ENCODE measurements at places on chromosomes 3 and 15.
A peak's percentile ranks its signal among the peaks of the same experiment; 100 is the strongest.

DNA sequence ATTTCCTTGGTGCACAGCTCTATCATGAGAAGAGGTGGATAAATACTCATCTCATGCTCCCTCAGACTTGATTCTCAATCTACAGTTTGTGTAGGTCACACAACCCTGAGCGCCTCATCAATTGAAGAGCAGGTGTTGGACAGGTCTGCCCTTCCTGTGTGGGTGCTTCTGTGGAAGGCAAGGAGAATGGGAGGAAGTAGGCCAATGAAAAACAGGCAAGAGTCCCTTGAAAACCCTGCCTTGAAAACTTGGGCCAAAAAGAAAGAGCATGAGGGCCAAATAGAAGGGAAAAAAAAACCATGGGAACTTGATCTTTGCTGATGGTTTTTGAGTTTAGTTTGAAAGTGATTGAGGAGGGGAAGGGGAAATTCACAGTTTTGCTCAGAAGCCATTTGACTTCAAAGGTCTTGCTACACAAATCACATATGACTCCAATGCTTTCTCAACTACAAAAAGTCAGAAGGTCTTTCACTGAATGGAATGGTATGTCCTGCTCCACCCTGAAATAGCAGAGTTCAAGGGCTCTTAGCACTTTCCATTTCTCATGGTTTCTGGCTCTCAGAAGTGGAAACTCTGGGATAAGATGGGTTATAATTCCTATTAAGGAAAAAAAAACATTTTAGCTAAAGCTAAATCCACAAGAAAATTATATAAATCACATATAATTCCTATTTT lies 37.2 kb upstream of the TM4SF1 start:
- DNase-seq = no peak

DNA sequence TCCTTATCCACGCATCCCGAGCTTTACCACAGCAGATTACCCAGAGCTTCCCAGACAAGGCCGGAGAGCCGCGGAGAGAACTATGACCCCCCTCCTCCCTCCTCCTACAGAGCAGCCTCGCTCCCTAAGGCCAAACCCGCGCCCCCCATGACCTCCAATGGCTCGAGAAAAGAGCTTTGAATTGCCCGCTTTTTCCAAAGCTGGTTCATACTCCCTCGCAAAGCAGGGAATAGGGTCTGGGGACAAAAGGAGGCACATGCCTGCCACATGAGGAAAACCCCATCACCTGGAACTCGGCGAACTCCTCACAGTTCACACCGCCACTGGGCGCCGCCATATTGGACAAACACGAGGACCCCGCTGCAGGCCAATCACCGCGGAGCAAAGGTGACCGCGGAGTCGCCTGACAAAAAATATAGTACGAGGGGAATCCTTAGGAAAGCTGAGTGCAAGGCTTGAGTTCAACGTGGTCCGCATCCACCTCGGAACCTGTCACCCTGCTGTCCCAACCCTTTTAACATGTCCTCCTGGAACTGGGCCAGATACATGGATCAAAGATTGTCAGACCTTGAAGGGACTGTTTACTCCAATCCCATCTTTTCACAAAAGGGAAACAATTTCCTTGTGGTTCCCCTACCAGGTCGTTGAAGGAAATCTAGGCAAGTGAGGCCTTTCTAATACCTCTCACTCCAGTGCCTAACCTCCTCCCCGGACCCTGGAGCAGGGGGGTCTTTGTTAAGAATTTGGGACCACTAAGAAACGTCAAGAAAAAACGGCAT lies at the start of gene MIX23:
Gene MIX23, minus strand, starts transcription at position 344 of the 779 bp plus-strand sequence. Its CDS starts 7 bp downstream, at position 337.
- peak; percentile 56 for DNase-seq

DNA sequence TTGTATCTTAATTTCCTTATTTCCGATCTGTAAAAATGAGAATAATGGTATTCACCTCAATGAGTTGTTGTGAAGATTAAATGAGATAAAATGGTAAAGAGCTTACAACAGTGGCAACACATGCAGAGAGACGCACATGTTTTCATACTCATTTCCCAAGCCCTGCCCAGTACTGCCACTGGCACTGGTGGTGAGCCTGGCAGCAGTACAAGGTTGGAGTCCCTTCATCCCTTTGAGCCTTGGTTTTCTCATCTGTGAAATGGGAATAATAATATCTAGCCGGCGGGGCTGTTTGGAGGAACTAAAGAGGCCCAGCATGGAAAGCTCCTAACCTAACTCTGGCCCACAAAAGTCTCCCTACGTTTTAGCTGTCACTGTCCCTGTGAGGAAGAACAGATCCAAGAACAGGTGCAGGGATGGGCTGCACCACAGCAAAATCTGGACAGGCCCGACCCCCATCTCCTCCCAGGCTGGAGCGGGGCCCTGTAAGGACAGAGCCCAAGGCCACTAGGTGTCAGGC lies 866 bp upstream of the CD276 start:
- no peak for DNase-seq

GRCh38 chr15:38238311-38238710 lies 14.3 kb upstream of the SPRED1 start:
- DNase-seq = no peak

DNA sequence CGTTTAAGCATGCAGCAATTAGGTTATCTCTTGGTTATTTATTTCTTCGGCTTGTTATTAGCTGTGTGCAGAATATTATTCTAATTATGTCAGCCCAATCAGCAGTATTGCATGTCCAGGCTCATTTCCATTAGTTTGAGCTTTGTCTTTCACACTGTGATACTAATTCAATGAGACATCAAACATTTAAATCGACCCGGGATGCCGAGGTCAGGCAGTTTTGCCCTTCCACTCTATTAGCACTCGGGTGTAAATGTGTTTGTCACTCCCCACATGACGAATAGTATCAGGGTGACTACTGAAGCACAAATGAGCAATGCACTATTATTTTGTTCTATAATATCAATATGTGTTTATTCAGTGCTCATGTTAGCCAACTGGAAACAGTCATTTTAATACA lies 170.9 kb downstream of the ANXA2 start:
- no peak for DNase-seq

GRCh38 chr15:31306426-31307269 lies 20.0 kb upstream of the KLF13 start:
- no peak for DNase-seq

- DNase-seq = no peak
Measured at GRCh38 chr3:65339192-65339740, 651.5 kb upstream of the ADAMTS9 start.

DNA sequence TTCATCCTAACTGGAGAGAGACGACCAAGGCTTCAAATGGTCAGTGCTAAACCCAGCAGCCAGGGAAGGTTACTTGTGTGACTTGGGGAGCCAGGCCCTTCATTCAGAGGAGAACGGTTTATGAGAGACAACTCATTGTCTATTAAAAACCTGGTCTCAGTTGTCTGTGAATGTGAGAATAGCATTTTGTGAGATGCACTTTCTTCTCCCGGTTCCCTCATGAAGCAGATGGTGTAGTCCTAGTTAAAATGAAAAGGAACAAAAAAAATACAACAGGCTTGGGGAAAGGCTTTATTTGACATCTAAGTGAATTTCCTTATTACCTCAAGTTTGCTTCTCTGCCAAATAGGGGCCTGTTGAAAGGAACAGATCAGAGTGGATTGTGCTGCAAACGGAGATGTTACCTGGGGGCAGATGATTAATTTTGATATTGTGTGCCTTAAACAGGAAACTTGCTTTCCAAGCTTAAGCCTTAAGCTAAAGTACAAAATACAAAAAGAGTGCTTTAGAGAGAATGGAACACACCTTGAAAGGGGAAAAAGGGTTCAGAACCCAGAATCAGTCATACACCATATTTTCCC lies 202.7 kb upstream of the BHLHE40 start:
- no peak for DNase-seq

GRCh38 chr3:166518040-166518439 lies 680.8 kb upstream of the BCHE start:
- no peak for DNase-seq

DNA sequence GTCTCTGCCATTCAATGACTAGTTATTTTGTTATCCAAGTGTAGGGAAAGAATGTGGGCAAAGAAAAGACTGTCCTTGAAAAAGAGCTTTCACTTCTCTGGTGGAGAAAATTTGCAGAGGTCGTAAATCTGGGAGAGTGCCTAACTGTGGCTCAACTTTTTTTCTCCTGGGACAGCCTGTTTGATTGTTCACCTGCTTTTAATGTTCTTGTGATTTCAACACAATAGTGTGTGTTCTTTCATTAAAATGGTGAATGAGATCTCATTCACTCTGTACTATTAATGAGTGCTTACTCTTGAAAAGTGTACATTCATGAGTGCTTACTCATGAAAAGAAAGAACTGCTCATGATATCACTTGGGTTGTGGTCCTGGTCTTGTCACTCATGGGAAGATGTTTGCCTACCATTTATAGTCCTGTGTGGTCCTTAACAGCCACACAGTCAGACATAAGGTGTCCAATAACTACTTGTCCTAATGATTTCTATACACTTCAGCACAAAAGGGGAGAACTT lies 567.3 kb downstream of the GRM7 start:
- no peak for DNase-seq
